ENCODE measurements at places on chromosomes 13 and 19.

- no peak for DNase-seq
Observed at GRCh38 chr19:40815223-40815622, 16.2 kb downstream of the EGLN2 start.

- no peak for DNase-seq
Observed at GRCh38 chr19:56942756-56943155, 102.2 kb upstream of the PEG3 start.

DNA sequence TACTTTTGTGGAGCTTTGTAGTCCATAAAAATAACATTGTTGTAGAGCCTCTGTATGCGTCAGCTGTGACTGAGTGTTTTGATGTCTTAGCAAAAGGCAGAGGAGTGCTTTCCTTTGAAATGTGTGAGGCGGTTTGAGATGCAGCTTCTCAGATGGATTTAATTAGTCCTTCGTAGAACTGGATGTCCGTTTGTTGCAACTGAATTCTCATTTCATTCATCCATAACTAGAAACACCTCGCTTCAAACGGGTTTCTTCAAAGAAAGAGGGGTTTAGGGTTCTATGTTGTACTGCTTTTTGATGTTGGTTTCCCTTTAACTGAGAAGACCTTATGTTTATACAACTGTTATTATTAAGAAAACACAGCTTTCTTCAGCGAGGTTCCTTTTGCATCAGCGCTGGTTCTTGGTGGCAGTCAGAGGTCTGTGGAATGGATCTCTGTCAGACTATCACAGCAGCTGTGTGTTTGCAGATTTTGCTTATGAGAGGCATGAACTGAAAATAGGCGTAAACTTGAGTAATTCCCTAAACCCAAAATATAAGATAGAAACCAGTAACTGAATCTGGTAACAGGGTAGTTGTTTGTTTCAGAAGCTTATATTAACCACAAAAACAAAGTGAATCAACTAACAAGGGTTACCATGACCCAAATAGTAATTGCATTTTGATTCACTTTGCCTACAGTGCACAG, 194.4 kb downstream of the GGACT start:
- DNase-seq = peak; percentile 22

GRCh38 chr19:4327877-4328242, 10.8 kb downstream of the STAP2 start:
- DNase-seq = no peak

- peak; percentile 55 for DNase-seq
Observed at GRCh38 chr19:1465191-1466016, 13.6 kb downstream of the C19orf25 start.

- peak; percentile 87 for DNase-seq
Observed at GRCh38 chr19:9586764-9587163, 2.5 kb upstream of the ZNF121 start.

DNA sequence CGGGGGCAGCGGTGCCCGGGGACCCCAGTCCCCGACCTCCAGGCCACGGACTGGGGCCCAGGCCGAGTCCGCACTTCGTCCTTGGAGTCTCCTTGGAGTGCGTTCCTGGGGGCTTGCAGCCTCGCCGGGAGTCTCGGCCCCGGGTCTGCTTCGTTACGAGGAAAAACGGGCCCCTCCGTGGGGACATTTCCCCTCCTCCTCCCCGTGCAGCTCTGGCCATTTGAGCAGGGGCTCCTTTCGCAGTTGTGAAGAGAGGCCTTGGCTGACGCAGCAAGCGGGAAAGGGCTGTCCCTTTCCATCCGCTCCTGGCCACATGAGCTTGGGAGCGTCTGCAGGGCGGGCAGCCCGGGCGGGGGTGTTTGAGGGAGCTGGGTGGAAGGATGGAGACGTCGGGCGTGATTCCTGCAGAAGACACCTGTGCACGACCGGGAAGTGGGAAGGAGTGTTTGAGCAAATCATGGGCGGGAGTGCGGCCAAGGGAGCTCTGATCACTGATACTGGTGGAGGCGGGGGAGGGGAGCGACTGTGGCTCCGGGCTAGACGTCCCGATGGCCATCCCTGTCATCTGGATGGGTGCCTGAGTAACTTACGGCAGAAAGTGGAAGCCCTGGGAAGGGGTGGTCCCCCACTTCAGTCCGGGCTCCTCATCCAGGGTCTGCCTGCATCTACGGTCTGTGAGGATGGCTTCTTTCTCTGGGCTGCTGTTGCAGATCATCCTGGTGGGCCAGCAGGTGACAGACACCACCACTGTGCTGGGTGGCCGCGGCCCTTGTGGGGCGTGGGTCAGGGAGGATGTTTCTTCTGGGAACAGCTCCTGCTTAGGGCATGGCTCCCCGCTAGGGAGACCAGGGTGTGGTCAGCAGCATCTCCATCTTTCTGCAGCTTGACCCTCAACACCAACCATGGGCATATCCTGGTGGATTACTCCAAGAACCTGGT, 736 bp downstream of the GPI start:
- peak; percentile 47 for DNase-seq

DNA sequence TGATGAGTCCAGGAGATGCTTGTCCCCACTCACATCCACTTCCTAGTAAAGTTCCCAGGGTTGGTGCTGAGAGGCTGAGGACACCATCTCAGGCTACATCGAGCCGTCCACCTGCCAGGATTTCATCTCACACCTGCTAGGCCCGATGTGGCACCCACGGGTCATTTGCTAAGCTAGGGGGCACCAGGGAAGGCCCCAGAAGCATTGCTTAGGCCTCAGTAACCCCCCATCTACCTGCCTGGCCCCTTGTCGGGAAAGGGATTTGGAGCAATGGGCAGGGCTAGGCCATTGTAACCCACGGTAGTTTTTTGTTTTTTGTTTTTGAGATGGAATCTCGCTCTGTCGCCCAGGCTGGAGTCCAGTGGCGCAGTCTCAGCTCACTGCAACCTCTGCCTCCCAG, 51.8 kb downstream of the F2RL3 start:
- DNase-seq = no peak

Data from MCF 10A (cell line).